ENCODE measurements at places on chromosomes 12 and 14. TPM values are rescaled to one million over a fixed set of nuclear protein-coding genes. Genes with fewer than 3 reads are reported as not detected.

SLC38A4 gene
- total RNA-seq: not detected

AICDA gene
- not detected for total RNA-seq

TMEM233 gene
- total RNA-seq: not detected

MYF6 gene
- total RNA-seq: not detected

- no peak for DNase-seq
Measured at GRCh38 chr12:27330846-27331245, 1.8 kb upstream of the BMAL2 start.

DNA sequence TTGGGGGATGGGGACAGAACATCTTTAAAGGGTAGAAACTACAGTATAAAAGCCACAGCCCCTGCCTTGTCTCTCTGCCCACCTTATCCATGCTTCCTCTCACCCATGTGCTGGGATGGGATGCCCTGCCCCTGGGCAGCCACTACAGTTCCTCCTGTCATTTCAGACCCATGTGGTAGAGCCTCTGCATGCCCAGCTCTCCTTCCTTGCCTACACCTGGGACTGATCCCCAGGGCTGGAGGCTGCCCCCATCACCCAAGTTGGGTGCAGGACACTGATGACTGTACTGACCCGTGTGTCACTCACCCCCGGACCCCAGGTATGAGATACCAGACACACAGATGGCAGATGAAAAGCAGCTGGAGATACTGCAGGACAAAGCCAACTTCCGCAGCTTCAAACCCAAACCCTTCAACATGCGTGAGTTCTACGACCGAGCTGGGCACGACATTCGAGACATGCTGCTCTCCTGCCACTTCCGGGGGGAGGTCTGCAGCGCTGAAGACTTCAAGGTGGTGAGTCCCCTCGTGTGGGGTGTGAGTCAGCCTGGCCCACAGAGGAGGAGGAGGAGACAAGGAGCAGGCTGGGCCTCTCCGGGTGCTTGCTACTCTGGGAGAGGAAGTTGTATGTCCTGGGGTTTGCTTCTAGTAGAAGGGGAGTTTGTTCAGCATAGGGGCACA lies 2.2 kb downstream of the ASIC1 start:
- DNase-seq: no peak
